ENCODE measurements at places on chromosomes 1 and 21.

GRCh38 chr1:71377886-71378285 is 297.1 kb upstream of the ZRANB2 start:
- no peak for DNase-seq

DNA sequence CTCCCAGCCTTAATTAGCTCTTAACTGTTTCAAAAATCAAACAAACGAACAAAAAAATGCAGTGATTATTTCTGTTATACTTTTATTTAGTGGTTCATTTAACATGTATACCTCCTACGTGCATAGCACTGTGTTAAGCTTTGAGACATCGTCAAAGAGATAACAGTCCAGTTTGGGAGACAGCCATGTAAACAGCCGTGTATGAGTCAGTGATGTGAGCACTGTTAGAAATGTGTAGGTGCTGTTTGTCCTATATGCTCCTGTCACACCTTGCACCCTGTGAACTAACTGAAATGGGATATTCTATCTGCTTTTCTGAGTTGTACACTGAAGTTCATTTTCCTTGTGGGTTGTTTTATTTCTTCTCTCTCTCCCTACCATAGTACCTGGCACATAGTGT is 109.7 kb upstream of the CACYBP start:
- no peak for DNase-seq

DNA sequence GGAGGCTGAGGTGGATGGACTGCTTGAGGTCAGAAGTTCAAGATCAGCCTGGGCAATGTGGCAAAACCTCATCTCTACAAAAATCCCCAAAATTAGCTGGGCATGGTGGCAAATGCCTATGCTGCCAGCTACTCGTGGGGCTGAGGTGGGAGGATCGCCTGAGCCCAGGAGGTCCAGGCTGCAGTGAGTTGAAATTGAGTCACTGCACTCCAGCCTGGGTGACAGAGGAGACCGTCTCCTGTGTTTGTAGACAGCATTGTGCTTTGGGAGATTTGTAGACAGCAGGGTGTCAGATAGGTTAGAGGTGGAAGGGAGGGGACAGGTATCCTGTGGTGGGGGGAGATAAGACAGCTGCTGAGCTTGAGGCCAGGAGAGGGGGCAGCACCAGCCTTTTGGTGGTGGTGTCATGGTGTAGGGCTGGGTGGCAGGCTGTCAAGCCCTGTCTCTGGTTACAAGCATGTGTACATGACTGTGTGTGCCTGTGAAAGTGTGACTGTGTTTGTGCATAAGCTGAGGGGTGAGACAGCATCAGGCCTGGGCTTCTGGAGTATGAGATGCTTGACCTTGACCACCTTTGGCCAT is 15.2 kb downstream of the PPFIA4 start:
- no peak for DNase-seq

GRCh38 chr1:77950873-77951272 is 28.0 kb downstream of the FUBP1 start:
- DNase-seq, result no peak

DNA sequence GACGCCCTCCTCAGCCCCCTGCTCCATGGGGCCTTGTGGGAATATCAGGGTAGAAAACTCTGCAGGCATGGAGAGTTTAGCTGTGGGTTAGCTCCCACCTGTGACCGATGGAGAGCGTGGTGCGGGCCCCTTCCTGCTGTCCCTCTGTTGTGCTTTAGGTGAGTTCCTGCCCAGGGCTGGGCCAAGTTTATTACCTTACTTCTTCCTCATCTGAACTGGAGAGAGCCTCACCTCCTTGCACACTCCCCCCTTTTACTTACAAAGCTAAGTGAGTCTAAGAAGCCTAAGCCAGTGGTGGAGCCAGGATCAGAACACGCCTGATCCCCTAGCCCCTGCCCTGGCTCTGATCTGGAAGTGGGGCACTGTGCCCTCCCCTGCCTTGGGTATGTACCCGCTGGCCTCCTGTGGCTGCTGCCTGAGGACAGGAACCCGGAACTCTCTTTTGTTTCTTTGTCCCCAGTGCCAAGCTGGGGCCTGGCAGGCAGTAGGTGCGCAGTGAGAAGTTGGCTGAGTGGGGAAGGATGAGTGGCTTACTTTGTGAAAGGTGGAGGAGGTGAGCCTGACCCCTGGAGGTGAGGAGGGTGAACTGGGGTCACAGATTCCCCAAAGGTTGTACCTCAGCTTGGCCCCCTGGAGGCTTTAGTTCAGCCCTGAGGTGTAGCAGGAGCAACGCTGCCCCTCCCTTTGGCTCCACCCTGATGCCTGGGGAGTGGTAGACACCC is 32.9 kb downstream of the ARHGEF10L start:
- DNase-seq, result no peak

GRCh38 chr21:39198800-39199199 is 15.5 kb upstream of the PSMG1 start:
- no peak for DNase-seq

DNA sequence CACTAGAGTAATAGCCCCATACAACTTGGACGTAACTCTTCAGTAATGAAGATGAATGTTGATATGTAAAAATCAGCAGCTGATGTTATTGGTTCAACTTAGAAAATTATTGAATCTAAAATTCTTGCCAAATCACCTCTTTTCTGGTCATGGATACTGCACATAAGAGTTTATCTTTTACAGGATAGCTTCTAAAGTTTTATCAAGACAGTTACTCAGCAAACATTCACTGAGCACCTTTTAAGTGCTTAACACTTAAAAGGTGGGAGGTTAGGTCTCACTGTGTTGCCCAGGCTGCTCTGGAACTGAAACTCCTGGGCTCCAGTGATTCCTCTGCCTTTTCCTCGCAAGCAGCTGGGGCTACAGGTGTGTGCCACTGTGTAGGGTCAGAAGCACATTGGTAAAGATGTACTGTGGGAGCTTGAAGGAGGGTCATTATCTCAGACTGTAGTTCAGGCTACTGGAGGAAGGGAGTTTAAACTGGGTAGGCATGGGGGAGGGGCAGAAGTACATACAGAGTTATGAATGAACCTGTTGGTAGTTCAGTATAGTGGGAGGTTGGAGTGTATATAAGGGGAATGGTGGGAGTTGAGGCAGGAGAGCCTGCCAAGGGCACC is 2.0 kb downstream of the MPZL1 start:
- no peak for DNase-seq

GRCh38 chr1:59511476-59512465 is 214.9 kb downstream of the FGGY start:
- no peak for DNase-seq

- peak; percentile 70 for DNase-seq
Observed at GRCh38 chr1:232937741-232938375, 12.6 kb upstream of the NTPCR start.

- no peak for DNase-seq
Observed at GRCh38 chr1:27400082-27400962, 7.9 kb downstream of the GPR3 start.

DNA sequence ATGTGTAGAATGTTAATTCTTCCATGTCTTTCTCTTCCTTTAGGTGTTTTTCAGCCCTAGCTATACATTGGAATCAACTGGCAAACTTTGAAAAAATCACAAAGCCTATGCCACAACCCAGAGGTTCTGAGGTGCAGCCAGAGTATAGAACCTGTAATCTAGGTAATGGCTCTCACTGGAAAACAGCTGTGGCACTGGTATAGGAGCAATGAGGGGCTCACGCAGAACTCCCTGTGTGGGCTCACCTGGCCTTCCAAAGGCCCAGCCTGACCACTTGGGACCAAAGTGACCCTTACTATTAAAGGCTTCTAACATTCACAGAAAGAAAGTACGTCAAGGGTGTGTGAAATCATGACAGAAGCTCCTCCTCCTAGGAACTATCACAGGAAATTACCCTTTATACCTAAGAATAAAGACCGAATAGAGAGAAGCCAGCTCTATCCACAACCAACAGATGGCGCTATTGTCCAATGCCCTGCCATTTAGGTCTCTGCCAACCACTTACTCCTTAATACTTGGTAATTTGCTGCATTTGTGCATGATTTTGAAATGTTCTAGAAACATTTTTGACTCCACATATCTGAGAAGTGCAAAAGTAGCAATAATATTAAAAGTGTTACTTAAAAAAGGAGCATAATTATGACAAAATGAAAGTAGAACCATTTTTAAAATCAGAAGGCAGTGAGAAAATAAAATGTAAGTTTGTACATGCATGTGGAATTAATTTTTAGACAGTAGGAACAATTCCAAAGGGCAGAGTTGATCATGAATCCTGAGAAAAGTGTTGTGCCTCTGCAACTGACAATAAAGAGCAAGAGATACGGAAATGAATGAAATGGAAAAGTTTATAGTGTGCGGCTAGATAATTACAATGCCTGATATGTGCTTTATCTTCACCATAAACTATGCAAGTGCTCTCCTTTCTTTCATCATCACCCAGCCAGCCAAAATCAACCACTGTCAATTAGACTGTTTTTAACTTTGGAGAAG is 93.1 kb upstream of the HAO2 start:
- peak; percentile 56 for DNase-seq

- peak; percentile 24 for DNase-seq
Observed at GRCh38 chr1:32893198-32894018, 7.1 kb downstream of the HPCA start.

- DNase-seq, result no peak
Observed at GRCh38 chr1:186033847-186034271, 299.7 kb downstream of the HMCN1 start.

DNA sequence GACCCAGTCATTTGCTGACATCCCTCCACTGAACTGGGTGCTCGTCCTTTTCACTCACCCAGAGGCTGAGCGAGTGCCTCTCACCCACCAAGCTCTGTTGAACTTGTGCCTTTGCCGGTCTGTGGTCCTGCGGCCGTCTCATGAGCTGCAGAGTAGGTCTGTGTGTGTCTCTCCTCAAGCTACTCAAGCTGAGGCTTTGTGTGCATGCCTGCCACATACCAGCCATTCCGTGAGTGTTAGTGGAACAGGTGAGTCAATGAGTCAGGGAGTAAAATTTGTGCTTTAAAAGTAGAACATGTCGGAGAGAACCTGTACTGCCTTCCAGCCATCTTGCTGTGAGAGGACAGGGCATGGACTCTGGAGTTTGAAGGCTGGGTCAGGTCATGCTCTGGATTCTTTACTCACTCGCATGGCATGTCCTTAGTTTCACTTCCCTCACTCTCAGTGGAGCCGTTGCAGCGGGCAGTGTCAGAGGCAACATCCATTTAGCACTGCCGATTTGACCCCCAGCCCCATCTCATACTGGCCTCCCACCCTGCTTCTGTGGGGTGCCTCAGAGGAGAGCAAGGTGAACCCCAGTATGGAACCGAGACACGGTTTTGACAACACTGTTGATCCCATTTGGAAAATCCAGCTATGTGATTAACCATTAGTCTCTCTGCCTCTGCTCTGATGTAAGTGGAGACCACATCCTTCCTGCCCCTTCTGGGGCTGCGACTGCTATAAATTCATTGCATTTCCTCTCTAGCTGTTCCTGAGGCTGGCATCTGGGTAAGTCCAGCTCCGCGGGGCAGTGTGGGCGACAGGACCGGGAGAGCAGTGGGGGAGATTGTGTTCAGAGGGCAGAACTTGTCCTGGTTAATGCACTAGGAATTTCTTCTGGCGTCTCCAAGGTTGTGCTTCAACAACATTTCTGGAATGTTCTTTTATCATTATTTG is at the start of gene NLRP3:
NLRP3 (plus strand) TSS at position 751 of the 939 bp plus-strand sequence. CDS start 2,628 bp downstream, outside the sequence.
- DNase-seq, result peak; percentile 89

All from trophoblast cell (in vitro differentiated cells and primary cell).